ENCODE measurements at places on chromosomes 4 and X. TPM values are rescaled to one million over a fixed set of nuclear protein-coding genes. Genes with fewer than 3 reads are reported as not detected.

The SMIM43 gene
- total RNA-seq: not detected

- no peak for DNase-seq
- H3K27ac ChIP-seq: no peak overlapping the region
- H3K36me3 ChIP-seq: no peaks in the 10 kb centered on the region
Observed at GRCh38 chr4:118865091-118865708, 23.5 kb upstream of the SYNPO2 start.

GRCh38 chr4:99507762-99508161, 3.1 kb upstream of the C4orf17 start:
- no peak overlapping the region for H3K4me3 ChIP-seq
- DNase-seq: no peak
- no peak overlapping the region for H3K27ac ChIP-seq
- no peaks in the 10 kb centered on the region for H3K36me3 ChIP-seq
- H3K27me3 ChIP-seq: peaks cover 23% of the 10 kb centered on the region
- peaks cover 8% of the 10 kb centered on the region for H3K4me1 ChIP-seq

DNA sequence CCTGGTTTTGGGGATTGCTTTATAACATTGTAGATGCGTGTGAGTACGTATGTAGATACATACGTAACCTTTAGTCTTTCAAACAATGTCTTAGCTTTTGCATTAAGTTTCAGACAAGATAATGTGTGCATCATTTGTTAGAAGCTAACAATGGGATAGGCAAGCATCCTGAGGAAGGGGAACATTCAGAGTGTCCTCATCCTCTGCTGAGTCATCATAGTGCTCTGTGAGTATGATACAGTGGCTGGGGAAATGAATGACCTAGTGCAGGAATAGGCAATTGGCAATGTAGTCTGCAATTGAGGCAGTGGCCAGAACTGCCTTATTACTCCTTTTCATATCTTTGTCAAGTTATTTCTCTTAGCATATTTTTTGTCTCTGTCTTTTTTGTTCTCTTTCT, 7.3 kb downstream of the NAP1L5 start:
- peak overlapping the region; percentile 24 for H3K27ac ChIP-seq
- no peak for DNase-seq
- no peaks in the 10 kb centered on the region for H3K27me3 ChIP-seq
- H3K4me3 ChIP-seq: no peak overlapping the region

The PCYT1B gene
- total RNA-seq: 3.1 TPM

DNA sequence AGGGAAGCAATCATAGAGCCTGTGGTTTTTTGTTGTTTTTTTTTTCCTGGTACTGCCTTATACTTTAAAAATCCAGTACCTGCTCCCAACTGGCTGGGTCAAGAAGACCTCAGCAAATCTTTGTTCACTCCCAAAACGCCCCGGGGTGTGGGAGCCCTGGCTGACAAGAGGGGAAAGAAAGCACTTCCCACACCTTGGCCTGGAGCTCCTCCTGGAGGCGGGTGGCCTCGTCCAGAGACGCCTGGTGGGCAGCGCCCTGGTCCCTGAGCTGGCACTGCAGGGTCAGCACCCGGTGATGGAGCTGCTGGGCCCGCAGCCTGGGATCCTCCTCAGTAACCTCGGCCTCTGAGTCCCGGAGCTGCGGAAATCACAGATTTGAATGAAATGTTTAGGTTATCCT, 38.2 kb downstream of the C4orf50 start:
- DNase-seq: no peak
- no peak overlapping the region for H3K4me3 ChIP-seq
- no peak overlapping the region for H3K27ac ChIP-seq
- H3K4me1 ChIP-seq: peaks cover 4% of the 10 kb centered on the region
- H3K27me3 ChIP-seq: peaks cover 39% of the 10 kb centered on the region

The ATP2B3 gene
- total RNA-seq: 0.37 TPM

DNA sequence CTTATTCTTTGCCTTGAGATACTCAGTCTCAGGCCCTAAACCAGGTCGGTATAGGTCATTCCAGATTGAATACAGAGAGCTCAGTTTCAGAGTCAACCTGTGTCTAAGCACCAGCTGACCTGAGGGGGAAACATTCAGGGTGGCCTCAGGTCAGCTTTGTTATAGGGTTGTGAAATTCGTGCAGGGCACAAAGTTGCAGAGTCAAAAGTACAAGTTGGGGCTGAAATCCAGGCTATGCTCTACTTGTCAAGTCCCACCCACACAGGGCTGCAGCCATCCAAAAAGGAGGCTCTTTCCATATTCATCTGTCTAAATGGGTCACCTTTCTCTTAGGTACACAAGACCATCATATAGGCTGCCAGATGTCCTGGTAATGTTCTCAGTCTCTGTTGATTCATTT, 89.7 kb downstream of the ITIH6 start:
- H3K36me3 ChIP-seq: no peaks in the 10 kb centered on the region
- peaks cover 2% of the 10 kb centered on the region for H3K27me3 ChIP-seq
- no peak overlapping the region for H3K4me3 ChIP-seq
- H3K27ac ChIP-seq: no peak overlapping the region
- no peaks in the 10 kb centered on the region for H3K4me1 ChIP-seq

DNA sequence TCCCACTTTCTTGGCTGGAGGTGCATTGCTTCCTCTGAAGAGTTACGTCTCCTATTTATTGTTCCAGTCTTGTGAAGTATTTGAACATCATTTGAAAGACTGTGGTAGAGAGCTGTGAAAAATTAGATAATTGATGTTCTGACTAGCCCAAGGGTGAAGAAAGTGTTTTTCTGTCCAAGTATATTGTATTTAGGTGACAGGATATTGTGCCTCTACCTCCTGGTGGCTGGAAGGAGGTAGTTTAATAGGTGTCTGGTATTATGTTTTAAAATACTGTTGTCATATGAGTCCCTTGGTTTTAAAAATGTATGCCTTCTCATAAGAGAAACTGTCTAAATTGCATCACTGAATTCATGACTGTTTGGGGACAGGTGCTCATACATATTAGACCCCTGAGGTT, 226.0 kb downstream of the SPRY1 start:
- H3K4me3 ChIP-seq: no peak overlapping the region
- no peaks in the 10 kb centered on the region for H3K27me3 ChIP-seq
- no peak overlapping the region for H3K27ac ChIP-seq
- peaks cover 15% of the 10 kb centered on the region for H3K4me1 ChIP-seq

The PRDM5 gene
- 10.6 TPM for total RNA-seq

DNA sequence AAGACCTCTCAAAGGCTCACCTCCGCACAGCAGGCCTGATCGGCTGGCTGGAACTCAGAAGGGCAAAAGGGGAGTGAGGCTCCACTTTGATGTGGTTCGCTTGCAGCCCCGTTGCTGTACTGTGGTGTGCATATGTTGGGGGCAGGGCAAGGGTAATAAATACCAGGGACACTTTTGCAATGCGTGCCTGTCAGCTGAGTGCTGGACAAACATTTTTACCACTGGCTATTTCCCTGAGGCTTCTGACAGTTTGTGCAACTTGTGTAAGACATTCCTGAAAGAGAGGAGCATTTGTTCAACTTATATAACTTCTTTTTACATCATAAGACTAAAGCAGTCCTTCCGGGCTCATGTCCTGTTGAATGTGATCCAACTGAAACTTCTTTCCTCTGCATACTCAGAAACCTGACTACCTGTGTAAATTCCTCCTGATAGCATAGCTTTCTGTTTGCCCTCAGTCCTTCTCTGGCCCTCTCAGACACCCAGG, 82.3 kb downstream of the SPRY1 start:
- peaks cover 18% of the 10 kb centered on the region for H3K4me1 ChIP-seq
- H3K4me3 ChIP-seq: no peak overlapping the region
- peak overlapping the region; percentile 62 for H3K27ac ChIP-seq
- DNase-seq: no peak
- H3K27me3 ChIP-seq: no peaks in the 10 kb centered on the region
- H3K36me3 ChIP-seq: no peaks in the 10 kb centered on the region

DNA sequence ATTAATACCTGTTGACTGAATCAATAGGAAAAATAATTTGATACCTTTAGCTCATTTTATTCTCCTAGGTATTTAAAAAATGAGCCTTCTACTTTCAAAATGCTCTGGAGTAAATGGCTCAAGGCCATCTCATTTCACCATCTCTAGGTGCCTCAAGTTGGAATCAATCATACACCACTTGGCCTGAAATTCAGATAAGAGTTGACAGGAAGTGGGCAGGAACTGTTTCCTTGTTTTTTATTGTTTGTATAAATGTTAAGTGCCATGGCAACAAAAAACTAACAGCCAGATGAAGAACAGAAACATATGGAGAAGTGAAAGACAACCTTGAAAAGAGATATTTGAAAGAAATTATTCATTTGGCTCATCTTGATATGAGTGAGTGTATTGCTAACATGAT, 12.4 kb downstream of the LIMCH1 start:
- no peak for DNase-seq
- H3K4me3 ChIP-seq: no peak overlapping the region
- H3K4me1 ChIP-seq: no peaks in the 10 kb centered on the region
- H3K27me3 ChIP-seq: peaks cover 11% of the 10 kb centered on the region

GRCh38 chr4:2246384-2247127, 4.6 kb upstream of the HAUS3 start:
- H3K4me3 ChIP-seq: no peak overlapping the region
- peaks cover 6% of the 10 kb centered on the region for H3K36me3 ChIP-seq
- peak; percentile 92 for DNase-seq
- no peak overlapping the region for H3K27ac ChIP-seq
- H3K4me1 ChIP-seq: peaks cover 28% of the 10 kb centered on the region
- no peaks in the 10 kb centered on the region for H3K27me3 ChIP-seq

DNA sequence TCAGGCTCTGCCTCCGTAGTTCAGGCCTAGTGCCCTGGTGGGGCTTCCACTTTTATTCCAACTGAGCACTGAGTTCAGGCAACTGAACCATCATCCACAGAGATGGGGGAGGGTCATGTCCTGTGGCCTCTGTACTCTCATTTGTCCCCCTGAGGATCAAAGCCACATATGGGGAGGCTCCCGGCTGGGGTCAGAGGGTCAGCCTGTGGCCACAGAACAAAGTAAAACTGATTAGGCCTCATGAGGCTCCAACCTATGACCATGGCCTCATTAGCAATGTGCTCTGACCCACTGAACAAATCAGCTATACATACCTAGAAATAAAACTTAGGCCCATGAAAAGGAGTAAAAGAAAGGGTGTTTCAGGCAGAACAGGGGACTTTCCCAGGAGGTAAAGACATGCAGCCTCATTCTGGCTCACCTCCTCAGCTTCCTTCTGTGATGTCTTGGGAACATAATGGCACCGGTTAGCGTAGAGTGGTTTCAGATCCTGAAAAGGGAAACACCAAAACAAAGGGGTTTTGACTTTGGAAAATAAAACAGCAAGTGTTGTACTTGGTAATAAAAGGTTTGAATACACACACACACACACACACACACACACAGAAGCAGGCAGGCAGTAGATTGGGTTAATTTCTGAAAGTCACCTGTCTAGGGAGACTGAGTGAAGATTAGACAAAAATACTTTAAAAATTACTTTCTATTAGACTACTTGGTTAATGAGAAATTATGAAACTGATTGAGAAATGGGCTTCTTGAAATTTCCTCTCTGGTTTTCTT, 24.3 kb downstream of the TMEM255A start:
- DNase-seq: no peak
- peaks cover 2% of the 10 kb centered on the region for H3K36me3 ChIP-seq
- no peaks in the 10 kb centered on the region for H3K4me1 ChIP-seq
- no peak overlapping the region for H3K27ac ChIP-seq
- peaks cover 5% of the 10 kb centered on the region for H3K27me3 ChIP-seq

DNA sequence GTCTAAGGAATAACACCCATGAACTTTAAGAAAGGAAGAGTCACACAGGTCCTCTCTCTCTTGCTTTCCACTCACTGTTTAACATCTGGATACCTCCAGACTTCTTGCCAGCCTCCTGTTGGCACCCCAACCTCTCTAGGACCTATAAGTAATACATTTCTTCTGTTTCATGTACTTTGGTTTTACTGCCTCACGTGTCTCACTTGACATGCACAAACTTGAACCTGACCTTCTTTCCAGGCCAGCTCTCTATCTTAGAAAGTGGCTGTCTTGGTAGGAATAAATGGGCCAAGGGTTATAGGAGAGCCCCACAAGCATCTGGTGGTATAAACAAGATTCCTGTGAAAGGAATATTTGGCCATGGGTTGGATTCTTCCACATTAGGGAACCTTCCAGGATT, 614.8 kb upstream of the AGA start:
- no peak overlapping the region for H3K4me3 ChIP-seq
- H3K27me3 ChIP-seq: peaks cover 6% of the 10 kb centered on the region
- H3K27ac ChIP-seq: no peak overlapping the region
- DNase-seq: no peak

The BMPR1B gene
- 7.8 TPM for total RNA-seq

- no peaks in the 10 kb centered on the region for H3K27me3 ChIP-seq
- no peak overlapping the region for H3K4me3 ChIP-seq
- peak overlapping the region; percentile 91 for H3K27ac ChIP-seq
- DNase-seq: no peak
Observed at GRCh38 chr4:156778606-156779005, 193.0 kb downstream of the PDGFC start.

The OCIAD2 gene
- total RNA-seq: 14.5 TPM

- H3K27ac ChIP-seq: no peak overlapping the region
- no peaks in the 10 kb centered on the region for H3K4me1 ChIP-seq
- H3K4me3 ChIP-seq: no peak overlapping the region
- peaks cover 15% of the 10 kb centered on the region for H3K27me3 ChIP-seq
- no peaks in the 10 kb centered on the region for H3K36me3 ChIP-seq
- no peak for DNase-seq
Observed at GRCh38 chr4:67396008-67396407, 149.3 kb downstream of the CENPC start.

- no peak overlapping the region for H3K4me3 ChIP-seq
- peaks cover 23% of the 10 kb centered on the region for H3K27me3 ChIP-seq
- no peak overlapping the region for H3K27ac ChIP-seq
- peaks cover 15% of the 10 kb centered on the region for H3K4me1 ChIP-seq
- H3K36me3 ChIP-seq: no peaks in the 10 kb centered on the region
Observed at GRCh38 chr4:105624530-105624929, 72.1 kb downstream of the ARHGEF38 start.

DNA sequence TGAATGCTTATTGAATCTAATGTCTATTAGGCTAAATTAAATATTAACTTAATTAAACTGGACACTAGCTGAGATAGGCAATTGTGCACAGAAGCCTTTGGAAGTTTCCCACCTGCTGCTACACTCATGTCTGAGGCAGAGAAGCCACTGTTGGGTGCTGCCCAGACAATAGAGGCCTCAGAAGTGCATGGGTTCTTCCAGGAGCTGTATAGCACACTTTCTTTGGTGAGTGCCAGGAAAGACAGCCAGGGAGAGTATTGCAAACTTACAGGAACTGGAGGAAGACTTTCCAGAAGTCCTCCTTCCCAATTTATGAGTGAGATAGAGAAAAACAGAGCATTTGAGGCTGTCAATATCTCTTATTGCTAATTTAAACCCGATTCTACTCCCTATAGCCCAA, 89.9 kb downstream of the GPAT3 start:
- peaks cover 6% of the 10 kb centered on the region for H3K4me1 ChIP-seq
- H3K36me3 ChIP-seq: peaks cover 2% of the 10 kb centered on the region
- H3K27me3 ChIP-seq: peaks cover 13% of the 10 kb centered on the region
- no peak for DNase-seq

The LINC00632 gene
- 626 TPM for total RNA-seq

DNA sequence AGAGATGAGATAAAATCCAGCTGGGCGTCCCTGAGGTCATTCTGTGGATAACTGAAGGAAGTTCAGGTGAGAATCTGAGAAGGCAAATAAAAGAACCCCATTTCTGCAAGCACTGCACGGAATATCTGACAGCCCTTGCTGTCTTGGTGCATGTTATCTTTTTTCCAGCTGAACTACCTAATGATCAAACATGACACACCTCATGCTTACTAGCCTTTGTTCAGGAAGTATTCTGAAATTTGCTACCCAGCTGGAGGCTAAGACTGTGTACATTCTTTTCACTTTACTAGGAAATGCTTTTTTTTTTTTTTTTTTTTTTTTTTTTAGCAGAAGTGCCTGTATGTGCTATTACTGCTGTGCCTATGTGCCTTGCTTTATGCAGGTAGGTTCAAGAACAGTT, 718.1 kb downstream of the SMARCA1 start:
- H3K27ac ChIP-seq: no peak overlapping the region
- no peaks in the 10 kb centered on the region for H3K27me3 ChIP-seq
- DNase-seq: no peak
- H3K4me3 ChIP-seq: no peak overlapping the region
- no peaks in the 10 kb centered on the region for H3K4me1 ChIP-seq

Measured in chondrocyte (in vitro differentiated cells).